Central memory CD8-positive, alpha-beta T cell (primary cell): ENCODE measurements at places on chromosomes 5 and 9.

GRCh38 chr5:35853631-35854030, 3.1 kb upstream of the IL7R start:
- H3K27ac ChIP-seq, result peak overlapping the region; percentile 99
- peaks cover 46% of the 10 kb centered on the region for H3K4me1 ChIP-seq
- peak overlapping the region; percentile 77 for H3K4me3 ChIP-seq
- peak; percentile 44 for DNase-seq
- H3K27me3 ChIP-seq, result no peaks in the 10 kb centered on the region
- H3K36me3 ChIP-seq, result peaks cover 46% of the 10 kb centered on the region

GRCh38 chr5:54307583-54307982, 2.8 kb downstream of the ARL15 start:
- H3K4me1 ChIP-seq, result peaks cover 43% of the 10 kb centered on the region
- H3K27me3 ChIP-seq, result no peaks in the 10 kb centered on the region
- no peak for DNase-seq

DNA sequence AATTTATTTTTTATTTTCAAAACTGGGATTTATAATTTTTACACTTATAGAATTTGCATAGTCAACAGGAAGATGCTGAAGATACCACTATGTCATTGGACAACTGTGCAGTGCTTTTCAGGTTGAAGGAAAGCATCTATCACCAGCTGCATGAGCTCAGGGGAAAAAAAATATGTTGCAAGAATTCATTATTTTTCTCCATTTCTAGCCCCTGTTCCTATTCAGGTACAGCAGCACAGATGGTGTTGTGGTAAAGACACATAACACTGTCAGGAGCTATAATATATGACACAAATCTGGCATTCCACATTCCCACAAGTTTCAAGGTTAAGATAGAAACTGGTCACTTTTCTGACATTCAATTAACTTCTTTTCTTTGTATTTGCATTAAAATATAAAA, 1088.6 kb downstream of the MAT2B start:
- no peaks in the 10 kb centered on the region for H3K4me1 ChIP-seq
- H3K27me3 ChIP-seq, result no peaks in the 10 kb centered on the region
- H3K27ac ChIP-seq, result no peak overlapping the region

- H3K4me1 ChIP-seq, result peaks cover 21% of the 10 kb centered on the region
- peaks cover 23% of the 10 kb centered on the region for H3K36me3 ChIP-seq
- no peaks in the 10 kb centered on the region for H3K27me3 ChIP-seq
- H3K27ac ChIP-seq, result peak within 1 kb of the TSS; percentile 90
- peak within 1 kb of the TSS; percentile 82 for H3K4me3 ChIP-seq
- DNase-seq, result peak; percentile 68
These were observed at the start of the genes BRD9 and TRIP13 for GRCh38 chr5:892394-893136. TSS of gene BRD9 (minus strand) at chr5:892801. CDS start at chr5:892657, 144 bp downstream. TSS of gene TRIP13 (plus strand) at chr5:892884. CDS start at chr5:892999, 115 bp downstream.

DNA sequence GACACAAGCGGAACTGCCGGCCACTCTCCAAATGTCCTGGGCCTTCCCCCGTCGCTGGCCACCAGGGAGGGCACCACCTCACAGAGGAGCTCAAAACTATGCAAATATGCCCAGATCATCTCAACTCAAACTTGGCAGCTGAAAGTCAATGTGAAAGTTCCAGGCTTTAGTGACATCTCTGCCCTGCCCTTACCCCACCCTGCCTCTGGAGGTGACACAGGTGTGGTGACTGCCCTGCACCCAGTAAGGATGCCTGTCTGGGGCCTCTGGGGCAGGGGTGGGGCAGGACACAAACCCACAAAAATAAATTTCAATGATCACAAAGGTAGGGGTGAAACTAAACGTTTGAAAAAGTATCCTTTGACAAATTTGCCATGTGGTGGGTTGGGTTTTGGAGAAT, 213.4 kb downstream of the HSPA4 start:
- no peaks in the 10 kb centered on the region for H3K36me3 ChIP-seq
- DNase-seq, result no peak
- H3K27me3 ChIP-seq, result peaks cover 38% of the 10 kb centered on the region
- H3K4me3 ChIP-seq, result no peak overlapping the region

DNA sequence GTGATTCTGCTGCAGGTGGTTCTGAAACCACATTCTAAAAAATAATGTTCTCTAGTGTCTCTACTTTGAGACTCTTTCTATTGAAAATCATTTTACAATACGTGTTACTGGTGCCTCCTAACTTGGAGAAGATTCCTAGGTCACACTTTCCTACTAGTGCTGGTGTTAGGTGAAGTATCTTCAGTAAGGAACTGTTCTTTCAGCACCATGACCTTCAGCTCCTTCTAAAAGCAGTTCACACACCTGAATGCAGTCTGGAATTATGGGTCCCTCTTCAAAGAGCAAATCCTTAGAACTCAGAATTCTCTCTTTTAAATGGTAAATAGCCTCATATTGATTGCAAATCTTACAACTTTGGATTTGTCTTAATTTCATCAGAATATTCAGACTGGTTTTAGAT, 10.6 kb upstream of the DPYSL3 start:
- H3K27ac ChIP-seq, result no peak overlapping the region
- no peak overlapping the region for H3K4me3 ChIP-seq

- H3K27me3 ChIP-seq, result no peaks in the 10 kb centered on the region
- H3K4me3 ChIP-seq, result peak overlapping the region; percentile 95
- H3K27ac ChIP-seq, result peak overlapping the region; percentile 97
- H3K36me3 ChIP-seq, result peaks cover 20% of the 10 kb centered on the region
These were observed 2.9 kb upstream of the NR3C1 start for GRCh38 chr5:143406408-143406807.

- H3K4me1 ChIP-seq, result no peaks in the 10 kb centered on the region
- H3K4me3 ChIP-seq, result no peak overlapping the region
- no peaks in the 10 kb centered on the region for H3K36me3 ChIP-seq
- no peak overlapping the region for H3K27ac ChIP-seq
- no peak for DNase-seq
- peaks cover 54% of the 10 kb centered on the region for H3K27me3 ChIP-seq
These were observed 6.4 kb upstream of the ACOT12 start for GRCh38 chr5:81400375-81400774.

DNA sequence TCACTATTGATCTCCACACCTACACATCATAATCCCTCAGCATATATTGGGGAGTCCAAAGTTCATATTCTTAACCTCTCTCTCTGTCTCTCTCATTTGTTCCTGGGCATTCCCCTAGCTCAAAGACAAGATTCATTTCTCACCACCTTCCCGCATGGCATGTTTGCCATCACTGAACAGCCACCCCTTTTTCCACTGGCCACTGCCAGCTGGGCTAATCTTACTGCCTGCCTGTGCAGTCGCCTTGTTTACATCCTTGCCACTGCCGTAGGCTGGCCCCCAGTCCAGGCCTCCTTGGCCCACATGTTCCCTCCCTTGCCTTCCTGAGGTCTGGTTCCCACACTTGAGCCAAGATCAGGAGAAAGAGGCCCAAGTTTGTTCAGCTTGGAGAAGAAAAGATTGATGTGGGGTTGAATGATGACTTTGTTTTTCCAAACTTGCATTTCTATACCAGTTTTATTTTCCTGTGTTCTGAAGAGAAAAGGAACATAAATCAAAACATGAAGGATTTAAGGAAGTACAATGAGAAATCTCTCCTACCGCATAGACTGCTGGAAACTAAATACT, 80.2 kb downstream of the PLAC8L1 start:
- DNase-seq, result no peak
- H3K27ac ChIP-seq, result no peak overlapping the region

- DNase-seq, result no peak
- no peaks in the 10 kb centered on the region for H3K36me3 ChIP-seq
- H3K27ac ChIP-seq, result no peak overlapping the region
These were observed 442.5 kb upstream of the KLF4 start for GRCh38 chr9:107932046-107932445.

DNA sequence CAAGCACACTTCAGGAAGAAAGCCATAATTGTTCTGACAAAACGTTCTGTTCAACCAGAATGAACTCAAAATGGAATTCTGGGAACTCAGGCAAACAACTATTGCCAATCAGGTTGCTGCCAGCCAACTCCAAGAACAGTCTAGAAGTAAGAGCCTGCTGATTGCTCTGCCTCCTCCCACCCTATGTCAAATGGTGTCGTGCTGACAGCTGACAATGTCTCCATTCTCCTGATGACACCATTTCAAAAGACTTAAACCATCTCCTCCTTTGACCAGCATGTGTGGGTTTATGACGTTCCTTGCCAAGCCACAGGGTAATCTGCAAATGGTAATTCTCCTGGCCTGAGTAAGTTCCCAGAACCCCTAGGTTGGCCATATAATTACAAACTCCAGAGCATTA, 21.9 kb upstream of the PLIN2 start:
- no peak overlapping the region for H3K27ac ChIP-seq
- H3K4me3 ChIP-seq, result no peak overlapping the region
- H3K36me3 ChIP-seq, result no peaks in the 10 kb centered on the region
- H3K27me3 ChIP-seq, result no peaks in the 10 kb centered on the region

GRCh38 chr9:32603914-32604852, 31.2 kb upstream of the NDUFB6 start:
- H3K4me1 ChIP-seq, result no peaks in the 10 kb centered on the region
- DNase-seq, result no peak
- peaks cover 37% of the 10 kb centered on the region for H3K27me3 ChIP-seq
- no peak overlapping the region for H3K4me3 ChIP-seq
- H3K27ac ChIP-seq, result no peak overlapping the region

- peak; percentile 78 for DNase-seq
- H3K4me1 ChIP-seq, result peaks cover 59% of the 10 kb centered on the region
- H3K27me3 ChIP-seq, result no peaks in the 10 kb centered on the region
- H3K27ac ChIP-seq, result peak overlapping the region; percentile 75
These were observed 14.0 kb upstream of the TCF7 start for GRCh38 chr5:134100283-134101091.

GRCh38 chr9:4138180-4138579, 161.7 kb downstream of the GLIS3 start:
- no peak overlapping the region for H3K27ac ChIP-seq
- no peak for DNase-seq
- H3K4me1 ChIP-seq, result no peaks in the 10 kb centered on the region

DNA sequence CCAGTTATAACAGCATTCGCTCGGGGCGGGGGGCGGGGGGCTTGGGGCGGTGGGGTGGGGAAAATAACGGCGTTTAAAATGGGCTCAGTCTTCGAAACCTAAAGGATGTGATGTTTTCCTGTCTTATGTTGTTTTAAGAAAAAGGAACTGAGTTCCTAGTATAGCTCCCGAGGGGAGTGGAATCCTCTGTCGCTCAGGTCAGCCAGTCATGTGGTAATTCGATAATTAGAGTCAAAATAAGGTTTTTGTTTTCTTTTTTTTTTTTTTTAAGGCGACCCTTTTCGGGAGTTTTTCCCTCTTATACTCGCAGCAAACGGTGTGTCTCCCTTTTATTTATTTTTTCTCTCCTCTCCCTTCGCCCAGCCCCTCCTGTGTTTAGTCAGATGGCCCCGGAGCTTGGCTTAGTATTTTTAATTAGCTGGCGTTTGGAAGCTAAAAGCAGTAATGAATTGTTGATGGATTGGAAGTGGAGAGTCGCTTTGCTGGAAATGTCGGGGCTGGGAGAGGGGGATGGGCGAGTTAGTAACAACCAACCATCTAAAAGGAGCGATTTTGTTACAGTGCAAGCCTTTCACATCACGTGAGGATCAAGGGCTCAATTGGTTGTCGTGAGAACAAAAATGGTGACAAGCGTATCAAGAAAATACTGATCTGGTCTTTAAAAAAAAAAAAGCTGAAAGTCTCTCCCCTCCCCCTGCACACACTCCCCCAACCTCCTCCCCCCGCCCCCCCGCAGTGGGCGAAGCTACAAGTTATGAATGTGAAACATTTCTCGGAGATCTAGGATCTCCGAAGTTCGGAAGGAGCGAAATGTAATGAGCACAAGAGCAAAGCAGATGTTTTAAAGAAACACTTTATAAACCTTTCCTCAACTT, 714 bp upstream of the ZNF608 start:
- H3K4me1 ChIP-seq, result peaks cover 7% of the 10 kb centered on the region
- H3K4me3 ChIP-seq, result peak overlapping the region; percentile 13
- H3K27me3 ChIP-seq, result peaks cover 38% of the 10 kb centered on the region

GRCh38 chr5:115510145-115510645, 34.4 kb downstream of the FEM1C start:
- no peak for DNase-seq
- no peak overlapping the region for H3K4me3 ChIP-seq
- peaks cover 3% of the 10 kb centered on the region for H3K36me3 ChIP-seq

DNA sequence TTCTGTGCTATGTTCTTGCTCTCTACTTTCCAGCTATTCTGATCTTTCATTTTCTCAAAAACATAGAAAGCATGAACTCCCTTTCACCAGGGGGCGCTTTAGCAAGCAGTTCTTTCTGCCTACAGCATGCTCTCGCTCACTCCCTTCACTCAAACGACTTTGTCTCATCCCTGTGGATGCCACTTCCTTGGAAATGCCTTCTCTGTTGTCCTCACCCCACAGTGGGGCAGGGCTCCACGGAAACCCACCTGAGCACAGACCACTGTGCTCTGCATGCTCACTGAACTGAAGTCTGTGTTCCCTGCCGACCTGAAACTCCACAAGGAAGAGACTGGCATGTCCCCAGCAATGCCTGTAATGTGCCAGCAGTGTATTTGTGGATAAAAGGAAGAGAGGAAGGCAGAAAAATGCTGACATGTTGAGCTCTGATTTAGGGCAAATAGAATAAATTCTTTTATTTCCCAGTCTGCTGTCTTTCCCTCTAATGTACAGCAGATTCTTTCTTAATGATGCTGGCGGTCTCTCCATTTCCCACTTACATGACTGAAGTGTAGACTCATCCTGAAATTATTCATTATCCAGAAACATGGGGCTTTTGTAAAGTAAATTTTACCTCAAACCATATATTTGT, 4.9 kb upstream of the ROR2 start:
- no peak overlapping the region for H3K4me3 ChIP-seq
- no peak for DNase-seq
- peaks cover 50% of the 10 kb centered on the region for H3K27me3 ChIP-seq
